Stimulated activated CD8-positive, alpha-beta memory T cell treated with anti-CD3 and anti-CD28 coated beads, Interleukin-7, amount 100 ng/mL, for 4 hours (primary cell): ENCODE measurements at places on chromosomes 1 and 21.
A peak's percentile ranks its signal among the peaks of the same experiment; 100 is the strongest.

DNA sequence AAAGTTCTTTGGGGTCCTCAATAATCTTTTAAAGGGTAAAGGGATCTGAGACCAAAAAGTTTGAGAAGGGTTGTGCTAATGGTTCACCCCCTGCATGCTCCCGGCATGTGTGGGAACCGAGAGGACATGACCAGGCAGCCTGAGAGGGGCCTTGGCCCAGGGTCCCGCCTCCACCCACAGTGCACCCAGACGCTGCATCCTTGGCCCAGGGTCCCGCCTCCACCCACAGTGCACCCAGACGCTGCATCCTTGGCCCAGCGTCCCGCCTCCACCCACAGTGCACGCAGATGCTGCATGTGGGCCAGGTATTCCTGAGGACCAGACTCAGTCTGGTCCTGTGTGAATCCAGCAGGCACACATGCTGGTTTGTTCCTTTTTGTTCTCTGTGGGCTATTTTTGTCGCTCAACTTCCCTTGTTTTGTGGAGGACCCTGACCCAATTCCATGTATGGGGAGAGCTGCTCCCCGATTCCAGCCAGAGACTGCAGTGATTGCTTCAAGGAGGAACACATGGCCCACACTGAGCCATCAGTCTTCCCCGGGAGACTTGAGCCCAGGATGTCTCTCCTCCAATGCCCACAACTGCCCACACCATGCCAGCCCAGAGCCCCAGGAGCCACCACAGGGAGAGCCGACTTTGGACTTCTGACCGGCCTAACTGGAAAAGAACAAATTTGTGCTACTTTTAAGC is 3.5 kb downstream of the NPHP4 start:
- DNase-seq: no peak

DNA sequence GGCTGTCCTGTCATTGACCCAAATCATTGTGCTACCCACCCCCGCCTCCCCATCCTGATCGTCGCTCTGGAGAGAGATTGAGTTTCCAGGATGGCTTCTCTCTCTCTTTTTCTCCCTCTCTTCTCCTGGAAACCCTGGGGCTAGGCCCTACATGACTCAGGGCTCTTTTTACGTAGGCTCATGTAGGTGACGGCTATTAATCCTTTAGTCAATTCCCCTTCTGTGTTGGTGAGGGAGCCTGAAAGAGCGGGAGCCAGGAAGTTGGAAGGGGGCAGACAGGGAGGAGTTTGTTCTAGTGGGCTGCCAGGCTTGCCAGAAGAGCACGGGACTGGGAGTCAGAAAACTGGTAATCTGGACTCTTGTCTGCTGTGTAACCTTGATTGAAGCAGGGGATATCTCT is 9.7 kb downstream of the ATP2B4 start:
- DNase-seq: no peak

DNA sequence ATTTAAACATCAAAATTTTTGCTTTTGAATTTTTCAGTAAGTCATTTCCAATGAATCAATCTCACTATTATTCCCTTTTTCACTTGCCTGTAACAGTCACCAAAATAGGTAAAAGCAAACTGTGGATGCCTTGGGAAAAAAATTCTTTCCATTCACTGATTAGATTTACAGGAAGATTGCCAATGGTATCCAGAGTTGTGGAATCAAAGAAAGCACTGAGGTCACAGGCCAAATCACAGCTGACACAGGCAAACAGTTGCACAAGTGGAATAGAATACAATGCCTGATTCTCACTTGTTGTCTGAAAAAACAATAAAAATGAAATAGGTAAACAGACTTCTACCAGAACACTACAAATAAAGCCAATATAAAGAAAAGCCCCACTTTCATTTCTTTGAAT is 48.4 kb downstream of the LTN1 start:
- DNase-seq: no peak

- DNase-seq: peak; percentile 61
These were observed 9.1 kb upstream of the MTFR1L start for GRCh38 chr1:25810341-25811299.

DNA sequence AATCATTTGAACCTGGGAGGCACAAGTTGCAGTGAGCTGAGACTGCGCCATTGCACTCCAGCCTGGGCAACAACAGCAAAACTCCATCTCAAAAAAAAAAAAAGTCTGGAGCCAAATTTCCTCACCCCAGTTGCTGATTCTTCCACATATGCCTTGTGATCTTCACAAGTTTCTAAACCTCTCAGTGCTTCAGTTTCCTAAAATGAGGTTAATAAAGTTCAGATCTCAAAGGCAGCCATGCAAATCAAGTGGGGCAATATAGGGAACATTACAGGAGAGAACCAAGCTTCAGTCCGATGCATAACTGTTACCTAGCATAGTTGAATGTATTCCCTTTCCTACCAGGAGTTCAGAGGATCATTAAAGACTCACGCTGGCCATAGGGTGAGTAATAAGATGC is 4.8 kb downstream of the ITLN1 start:
- no peak for DNase-seq

DNA sequence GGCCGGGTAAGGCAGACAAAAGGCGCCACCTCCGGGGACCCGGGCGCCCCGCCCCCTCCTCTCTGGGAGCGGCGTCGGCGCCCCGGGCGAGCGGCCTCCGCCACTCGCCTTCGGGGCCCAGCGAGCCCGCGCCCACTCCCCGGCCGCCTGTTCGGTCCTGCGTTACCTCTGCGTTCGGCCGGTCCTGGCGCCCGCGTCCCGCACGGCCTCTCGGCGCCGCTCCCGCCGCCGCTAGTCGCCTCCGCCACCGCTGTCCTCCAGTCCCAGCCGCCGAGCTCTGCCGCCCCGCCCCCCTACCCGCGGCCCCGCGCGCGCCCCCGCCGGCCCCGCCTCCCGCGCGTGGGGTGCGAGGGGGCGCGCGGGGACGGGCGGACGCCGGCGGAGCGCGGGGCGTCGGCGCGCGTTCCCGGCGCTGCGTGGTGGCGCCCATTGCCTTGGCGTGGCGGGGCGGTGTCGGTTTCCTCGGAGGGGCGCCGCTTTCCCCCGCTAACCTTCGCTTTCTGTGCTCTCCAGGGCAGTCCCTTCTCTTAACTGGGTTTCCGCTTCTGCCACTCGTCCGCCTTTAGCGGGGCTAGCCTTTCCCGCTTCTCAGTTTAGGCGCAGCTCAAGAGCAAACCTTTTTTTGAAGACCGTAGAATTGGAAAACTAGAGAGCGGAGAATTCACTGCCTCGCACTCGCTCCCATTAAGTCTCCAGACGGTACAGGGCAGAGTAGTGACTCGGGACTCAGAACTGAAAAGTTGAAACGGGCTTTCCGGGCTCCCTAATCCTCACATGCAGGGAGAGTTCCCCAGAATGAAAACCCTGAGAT is at the start of gene HP1BP3:
Gene HP1BP3 (minus strand): TSS at position 279 of the 811 bp plus-strand sequence. CDS start 6,867 bp downstream, outside the sequence.
- peak; percentile 83 for DNase-seq

DNA sequence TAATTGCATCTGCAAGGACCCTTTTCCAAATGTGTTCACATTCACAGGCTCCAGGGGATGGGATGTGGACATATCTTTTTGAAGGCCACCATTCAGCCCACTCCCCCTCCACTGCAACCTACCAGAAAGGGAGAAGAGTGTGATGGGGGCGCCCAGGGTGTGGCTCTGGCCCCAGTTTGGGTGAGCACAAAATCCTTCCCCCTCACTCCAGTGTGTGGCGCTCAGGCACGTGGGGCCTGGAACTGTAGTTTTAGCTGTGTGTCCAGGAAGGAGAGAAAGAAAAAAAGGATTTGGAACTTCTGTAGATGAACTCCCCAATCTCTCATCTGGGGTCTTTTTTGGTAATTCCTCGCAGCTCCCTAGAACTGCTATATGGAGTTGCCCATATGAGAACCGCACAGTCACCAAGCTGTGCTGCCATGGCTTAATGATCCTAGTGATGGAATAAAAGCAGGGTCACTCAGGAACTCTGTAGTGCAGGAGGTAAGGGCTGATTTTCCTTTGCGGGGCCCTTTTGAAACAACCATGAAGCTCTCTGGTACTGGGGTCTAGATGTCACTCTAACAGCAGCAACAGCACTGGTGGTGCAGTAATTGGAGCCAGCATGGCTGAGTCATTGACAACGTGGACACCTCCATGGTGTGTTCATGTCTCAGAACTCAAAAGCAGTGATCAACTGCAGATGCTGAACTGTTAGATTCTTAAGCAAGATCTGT is 17.0 kb downstream of the AGT start:
- DNase-seq: no peak

DNA sequence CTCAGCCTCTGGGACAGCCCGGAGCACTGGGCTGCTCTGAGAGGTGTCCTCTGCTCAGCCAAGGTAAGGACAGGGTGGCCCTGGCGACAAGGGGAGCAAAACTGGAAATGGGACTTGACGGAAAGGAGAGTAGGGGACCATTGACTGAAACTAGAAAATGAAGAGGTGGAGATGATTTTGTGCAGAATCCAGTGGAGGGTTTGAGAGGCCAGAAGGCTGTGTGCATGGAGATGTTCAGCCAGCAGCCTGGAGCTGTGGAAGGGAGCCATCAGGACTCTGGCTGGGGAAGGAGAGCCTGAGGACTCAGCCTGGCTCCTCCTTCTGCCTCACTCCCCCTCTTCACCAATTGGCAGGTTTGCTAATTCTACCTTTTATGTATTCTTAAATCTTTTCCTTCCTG is 114.2 kb downstream of the EDEM3 start:
- DNase-seq: no peak

DNA sequence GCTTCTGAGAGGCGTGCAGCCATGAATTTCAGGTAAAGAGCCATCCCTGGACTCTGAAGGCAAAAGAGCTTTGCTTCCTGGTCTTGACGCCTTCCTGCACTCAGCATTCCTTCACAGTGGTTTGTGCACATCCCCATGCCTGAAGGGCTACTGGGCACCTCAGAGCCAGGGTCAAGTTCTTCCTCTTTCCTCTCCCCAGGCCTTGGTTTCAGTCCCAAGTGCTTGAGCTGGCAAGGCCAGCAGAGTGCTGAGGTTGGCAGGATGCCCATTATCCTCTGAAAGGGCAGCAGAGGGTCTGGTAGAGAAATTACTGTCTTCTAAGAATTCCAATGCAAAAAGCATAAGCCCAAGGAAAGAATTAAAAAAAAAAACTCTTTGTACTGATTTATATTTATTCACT is 1064.9 kb downstream of the TTLL7 start:
- no peak for DNase-seq

DNA sequence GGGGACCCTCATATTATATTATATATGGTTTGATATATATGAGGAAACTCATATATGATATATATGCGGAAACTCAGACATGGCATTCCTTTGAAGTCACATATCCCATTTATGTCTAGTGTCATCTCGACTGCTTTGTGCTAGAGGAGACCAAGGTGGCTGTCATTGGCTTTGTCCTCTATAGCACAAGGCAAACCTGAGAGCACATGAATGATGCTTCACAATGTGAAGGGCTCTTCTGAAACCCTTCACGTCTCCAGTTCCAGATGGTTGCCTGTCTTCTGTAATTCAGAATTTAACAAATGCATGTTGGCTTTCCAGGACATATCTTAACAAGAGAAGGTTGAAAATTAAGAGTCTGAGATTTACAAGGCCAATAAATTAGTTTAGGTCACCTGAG is 303.6 kb downstream of the BARHL2 start:
- DNase-seq: no peak

GRCh38 chr1:110850627-110851026 is 22.3 kb upstream of the CD53 start:
- no peak for DNase-seq

- DNase-seq: no peak
These were observed 23.6 kb downstream of the LAMC2 start for GRCh38 chr1:183209533-183210158.

DNA sequence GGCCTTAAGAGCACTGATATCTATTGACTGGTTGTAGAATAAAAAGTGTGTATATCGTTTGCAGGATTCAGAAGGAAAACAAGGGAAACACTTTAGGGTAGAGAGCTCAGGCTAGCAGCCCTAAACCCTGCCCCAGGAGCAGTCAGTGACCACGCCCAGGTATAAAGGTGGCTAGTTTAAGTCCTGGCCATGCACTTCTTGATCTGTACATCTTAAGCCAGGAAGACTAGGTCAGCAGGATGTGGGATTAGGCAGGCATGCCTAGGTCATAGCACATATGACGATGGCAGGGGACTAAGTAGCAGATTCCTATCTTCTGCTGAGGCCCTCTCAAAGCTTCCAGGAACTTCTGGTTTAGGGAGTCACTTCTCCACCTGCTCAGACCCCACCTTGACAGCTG is 158.0 kb upstream of the CD34 start:
- DNase-seq: no peak

- no peak for DNase-seq
These were observed 187.9 kb downstream of the PATJ start for GRCh38 chr1:61930116-61930645.

DNA sequence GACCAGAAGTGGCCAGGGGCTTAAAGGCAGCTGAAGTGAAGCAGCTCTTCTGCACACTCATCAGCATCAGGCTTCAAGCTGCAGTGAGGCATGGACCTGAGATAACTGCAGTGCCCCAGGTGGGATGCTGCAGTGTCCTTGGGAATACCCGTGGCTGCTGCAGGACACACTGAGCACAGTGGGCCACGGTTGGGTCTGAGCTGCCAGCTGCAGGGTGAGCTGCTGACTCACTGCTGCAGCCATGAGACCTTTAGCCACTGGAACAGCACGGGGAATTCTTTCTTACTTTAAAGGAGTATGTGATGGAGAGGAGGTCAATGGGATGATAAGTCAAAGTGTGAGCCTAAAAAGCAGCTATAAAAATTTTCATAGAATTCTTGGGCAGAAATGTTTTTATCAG is 102.1 kb downstream of the XCL2 start:
- DNase-seq: no peak

DNA sequence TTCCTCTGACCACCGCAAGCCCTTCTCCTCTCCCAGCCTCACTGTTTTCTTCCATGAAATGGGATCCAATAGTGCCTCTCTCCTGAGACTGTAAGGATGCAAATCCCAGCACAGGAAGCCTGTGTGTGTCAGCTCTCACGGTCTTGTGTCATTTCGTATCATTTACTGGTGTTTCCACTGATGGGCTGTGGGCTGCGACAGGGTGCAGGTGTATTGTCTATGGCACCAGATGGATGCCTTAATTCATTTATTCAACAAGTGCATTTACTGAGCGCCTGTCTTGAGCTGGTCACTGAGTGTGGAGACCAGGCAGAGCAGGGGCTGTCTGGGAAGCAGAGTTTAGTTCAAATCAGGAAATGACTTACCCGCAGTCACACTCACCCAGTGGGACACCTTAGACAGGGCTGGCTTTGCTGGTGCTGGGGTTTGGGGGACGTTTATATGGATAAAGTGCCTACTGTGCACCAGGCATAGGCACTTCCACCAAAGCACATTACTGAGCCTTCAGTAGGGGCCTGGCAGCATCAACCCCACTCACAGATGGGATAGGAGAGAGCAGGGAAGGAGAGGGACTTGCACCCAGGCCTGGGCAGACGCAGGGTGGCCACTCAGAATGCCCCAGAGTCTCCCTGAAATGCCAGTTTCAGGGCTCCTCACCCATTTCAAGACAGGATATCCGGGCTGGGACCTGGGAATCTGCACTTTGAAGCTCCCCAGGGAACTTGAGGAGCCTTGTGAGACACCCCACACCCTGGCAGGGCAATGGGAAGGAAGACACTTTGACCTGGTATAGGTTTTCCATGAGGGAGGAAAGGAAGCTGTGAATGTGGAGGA is 398.9 kb downstream of the MATN1 start:
- DNase-seq: no peak

DNA sequence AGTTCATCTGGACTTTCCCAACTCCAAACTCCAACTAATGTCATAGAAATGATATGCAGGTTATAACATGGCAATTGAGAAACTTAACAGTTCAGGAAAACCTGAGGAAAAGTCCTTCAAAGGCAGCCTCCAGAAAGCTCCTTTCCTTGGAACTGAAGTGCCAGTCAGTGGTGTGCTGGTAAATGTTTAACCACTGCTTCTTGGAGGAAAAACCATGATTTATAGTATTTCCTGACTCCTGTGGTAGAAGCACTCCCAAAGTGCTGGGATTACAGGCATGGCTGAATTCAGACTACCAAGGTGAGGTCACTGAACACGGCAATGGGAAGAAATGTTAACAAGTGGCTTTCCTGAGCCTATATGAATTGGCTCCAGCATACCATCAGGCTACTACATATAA is 26.7 kb upstream of the ZNHIT6 start:
- DNase-seq: no peak
